ENCODE measurements at places on chromosomes 2 and 18.

- DNase-seq: no peak
Observed at GRCh38 chr2:120593921-120594686, 141.6 kb upstream of the GLI2 start.

- no peak for DNase-seq
Observed at GRCh38 chr2:172698041-172698863, 37.4 kb upstream of the RAPGEF4 start.

DNA sequence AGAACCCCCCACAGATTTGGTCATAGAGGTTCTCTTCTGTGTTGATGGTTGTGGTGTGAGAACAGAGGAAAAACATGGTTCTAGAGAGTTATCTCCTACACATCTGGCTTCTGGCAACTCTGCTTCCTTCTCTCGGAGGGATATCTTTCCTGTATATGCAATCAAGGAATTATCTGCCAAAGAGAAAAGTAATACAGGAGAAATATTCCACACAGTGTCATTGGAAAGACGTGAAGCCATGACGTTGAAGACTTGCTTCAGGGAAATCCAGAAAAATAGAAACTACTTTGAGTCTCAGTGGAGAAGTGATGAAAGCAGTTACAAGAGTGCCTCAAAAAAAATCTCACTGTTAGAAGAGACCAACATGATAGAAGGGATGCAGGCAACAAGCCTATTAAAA, 78.5 kb downstream of the RAB31 start:
- no peak for DNase-seq

GRCh38 chr2:3207091-3207491, 170.5 kb downstream of the EIPR1 start:
- no peak for DNase-seq

DNA sequence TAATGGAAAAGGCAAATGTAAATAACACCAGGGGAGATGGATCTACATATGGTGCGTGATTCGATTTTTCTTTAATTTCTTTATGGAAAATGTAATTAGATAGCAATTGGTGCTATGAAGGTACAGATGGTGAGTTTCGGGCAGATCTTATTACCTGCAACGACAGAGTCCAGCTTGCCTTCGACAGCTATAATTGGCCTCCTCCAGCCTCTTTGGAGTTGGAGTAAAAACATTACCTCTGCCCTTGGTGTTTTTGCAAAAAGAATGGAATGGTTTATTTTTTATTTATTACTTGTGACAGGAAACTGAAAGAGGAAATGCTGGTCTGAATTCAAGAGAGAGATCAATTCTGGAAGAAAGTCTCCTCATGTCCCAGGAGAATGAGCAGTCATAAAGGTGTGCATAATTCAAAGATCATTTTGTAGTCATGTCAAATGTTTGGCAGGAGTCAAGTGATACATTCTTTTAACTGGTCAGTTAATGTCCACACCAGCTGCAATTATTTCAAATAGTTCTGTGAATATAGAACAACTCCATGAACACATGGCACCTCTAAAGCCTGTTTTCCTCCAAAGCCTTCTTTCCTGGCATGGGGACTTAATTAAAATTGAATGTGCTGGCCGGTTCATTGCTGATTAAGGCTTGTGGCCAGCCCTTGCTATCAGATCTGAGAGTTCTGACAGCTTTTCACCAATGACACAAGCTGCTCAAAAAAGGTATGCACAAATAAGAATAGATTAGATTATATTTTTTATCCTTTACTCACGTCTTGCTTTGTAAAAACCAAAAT, 46.9 kb upstream of the KCNH7 start:
- no peak for DNase-seq

GRCh38 chr2:134737671-134738070, 18.9 kb upstream of the TMEM163 start:
- no peak for DNase-seq

DNA sequence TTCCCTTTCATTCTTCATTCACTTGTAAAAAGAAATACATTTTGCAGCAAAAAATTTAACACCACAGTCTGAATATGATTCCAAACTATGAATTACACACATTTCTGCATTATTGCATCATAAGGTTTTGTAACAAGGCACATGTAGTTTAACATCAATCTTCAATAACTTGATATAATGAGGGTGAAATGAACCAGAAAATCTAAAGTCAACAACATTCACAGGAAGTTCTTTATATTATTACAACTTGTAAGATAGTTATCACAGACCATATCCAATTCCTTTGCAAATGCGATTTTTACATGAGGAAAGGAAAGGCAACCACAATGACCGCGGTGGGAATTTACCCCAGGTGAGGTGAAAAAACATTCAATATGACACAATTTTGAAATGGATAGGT, 213.3 kb downstream of the NAPG start:
- DNase-seq: no peak

GRCh38 chr18:28963481-28963880, 786.6 kb upstream of the CDH2 start:
- DNase-seq: no peak

GRCh38 chr2:238691596-238692491, 156.0 kb upstream of the TWIST2 start:
- no peak for DNase-seq

GRCh38 chr2:108935271-108935741, 53.7 kb downstream of the EDAR start:
- peak; percentile 45 for DNase-seq

DNA sequence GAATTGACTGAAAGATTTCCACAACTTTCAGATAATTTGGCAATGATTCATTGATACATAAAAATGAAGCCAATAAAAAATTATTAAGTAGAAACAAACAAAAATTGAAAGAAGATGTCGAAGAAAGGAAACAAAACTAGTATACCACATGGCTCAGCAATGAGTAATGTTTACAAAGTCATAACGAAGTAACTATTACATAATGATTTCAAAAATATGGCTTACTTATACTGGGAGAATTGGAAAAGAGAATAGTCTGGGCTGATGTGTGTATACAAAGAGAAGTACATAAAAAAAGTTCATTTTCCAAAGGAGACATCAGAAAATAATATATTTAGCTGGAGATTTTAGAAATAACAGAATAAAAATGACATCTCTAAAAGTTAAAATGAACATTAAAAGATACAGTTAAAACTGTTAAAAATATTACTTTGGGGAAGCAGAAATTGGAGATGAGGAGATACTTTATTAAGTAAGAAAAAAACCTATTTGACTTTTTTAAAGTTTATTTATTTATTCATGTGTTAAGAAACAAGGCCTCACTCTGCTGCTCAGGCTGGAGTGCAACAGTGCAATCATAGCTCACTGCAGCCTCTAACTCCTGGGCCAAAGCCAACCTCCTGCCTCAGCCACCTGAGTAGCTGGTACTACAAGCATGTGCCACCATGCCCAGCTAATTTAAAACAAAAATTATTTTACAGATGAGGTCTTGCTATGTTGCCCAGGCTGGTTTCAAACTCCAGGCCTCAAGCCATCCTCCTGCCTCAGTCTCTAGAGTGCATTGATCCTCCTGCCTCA, 409.7 kb upstream of the PIK3C3 start:
- DNase-seq: no peak

DNA sequence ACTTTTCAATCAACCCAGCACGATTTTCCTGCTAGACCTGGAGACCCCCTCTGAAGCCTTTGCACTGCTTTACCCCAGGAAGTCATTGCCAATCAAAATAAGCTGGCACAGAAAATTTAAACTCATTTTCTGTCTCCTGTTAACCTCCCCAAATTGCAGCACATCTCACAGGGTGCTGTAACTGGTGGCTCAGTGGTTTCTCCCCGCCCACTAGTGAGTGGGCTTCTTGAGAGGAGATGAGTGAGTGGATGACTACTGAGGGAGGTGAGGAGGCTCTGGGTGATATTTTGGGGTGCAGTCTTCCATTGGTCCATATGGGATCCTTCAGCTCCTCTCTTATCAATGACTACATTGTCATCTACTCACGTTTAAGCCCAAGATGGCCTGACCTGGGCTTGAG, 239.8 kb upstream of the HS6ST1 start:
- DNase-seq: no peak

DNA sequence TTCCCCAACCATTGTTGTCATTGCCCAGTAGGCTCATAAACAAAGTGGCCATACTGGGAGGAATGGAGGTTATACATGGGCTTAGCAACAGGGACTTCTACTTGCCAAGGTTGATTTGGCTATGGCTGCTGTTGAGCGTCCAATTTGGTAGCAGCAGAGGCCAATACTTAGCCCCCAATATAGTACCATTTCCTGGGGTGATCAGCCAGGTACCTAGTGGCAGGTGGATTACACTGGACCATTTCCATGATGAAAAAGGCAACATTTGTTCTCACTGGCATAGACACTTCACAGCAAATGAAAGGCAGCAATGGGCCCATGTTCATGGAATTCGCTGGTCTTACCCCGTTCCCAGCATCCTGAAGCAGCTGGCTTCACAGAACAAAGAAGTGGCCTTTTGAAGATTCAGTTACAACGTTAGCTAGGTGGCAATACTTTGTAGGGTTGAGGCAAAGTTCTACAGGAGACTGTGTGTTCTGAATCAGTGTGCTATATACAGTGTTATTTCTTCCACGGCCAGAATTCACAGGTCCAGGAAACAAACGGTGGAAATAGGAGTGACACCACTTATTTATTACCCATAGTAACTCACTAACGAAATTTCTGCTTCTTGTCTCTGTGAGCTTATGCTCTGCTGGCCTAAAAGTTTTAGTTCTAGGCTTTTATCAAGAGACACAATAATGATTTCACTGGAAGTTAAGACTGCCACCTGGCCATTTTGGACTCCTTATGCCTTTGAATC, 37.5 kb downstream of the FBXO11 start:
- DNase-seq: no peak

GRCh38 chr2:141264848-141265247, 866.0 kb downstream of the LRP1B start:
- no peak for DNase-seq

- no peak for DNase-seq
Observed at GRCh38 chr2:20934236-20934635, 109.6 kb downstream of the APOB start.

DNA sequence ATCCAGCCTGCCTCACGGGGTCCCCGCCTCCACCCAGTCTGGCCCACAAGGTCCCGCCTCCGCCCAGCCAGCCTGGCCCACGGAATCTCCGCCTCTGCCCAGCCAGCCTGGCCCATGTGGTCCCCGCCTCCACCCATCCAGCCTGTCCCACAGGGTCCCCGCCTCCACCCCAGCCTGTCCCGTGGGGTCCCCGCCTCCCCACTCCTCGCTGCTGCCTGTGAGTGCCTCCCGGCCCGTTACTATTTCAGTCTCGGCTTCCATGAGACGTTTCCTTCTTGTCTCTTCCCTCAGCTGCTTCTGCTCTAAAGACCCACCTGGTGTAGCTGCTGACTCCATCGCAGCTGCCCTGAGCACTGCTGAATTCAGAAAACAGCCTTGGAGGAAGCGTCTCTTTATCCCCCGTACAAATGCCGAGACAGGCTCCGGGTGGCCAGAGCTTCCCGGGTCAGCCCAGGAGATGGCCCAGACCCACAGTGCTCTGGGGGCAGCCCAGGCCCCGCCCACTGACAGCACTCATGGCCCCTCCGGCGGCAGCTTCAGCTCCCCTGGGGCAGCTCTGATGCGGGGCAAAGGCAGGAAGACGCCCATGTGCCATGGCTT, 69.8 kb downstream of the NFATC1 start:
- no peak for DNase-seq

- DNase-seq: no peak
Observed at GRCh38 chr2:53512071-53512826, 255.4 kb upstream of the CHAC2 start.

DNA sequence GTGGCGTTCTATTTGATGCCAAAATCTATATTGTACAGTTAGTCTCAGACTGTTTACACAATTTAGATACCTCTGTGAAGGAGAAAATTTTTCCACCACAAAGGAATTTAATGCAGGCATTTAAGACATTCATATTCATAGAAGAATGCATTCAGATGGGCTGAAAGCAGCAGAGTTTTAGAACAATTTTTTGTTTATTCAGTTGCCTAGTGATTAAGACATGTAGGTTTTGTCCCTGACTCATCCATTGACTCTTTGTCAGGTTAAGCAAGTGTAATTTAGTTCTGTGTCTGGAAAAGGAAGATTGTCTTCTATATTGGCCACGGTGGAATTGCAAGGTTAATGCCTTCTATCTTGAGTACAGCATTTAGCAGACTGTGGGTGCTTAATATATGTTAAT, 515.0 kb downstream of the PARD3B start:
- no peak for DNase-seq

DNA sequence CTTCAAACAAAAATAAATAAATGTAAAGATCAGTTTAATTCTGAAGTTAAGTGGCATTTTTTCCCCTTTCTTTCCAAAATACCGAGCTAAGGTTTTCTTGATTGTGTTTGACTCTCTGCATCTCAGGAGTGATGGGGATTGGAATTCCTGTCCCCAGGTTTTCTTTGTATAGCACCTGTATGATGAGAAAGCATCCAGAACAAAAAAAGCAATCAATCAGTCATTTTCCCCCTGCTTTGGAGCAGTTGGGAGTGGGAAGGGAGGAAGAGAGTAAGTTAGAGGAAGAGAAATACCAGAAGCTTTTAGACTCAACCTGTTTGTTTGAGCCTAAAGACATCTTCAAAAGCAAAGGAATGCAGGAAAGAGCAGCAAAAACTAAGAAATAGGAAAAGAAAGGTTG, 88.5 kb downstream of the RIF1 start:
- DNase-seq: no peak

GRCh38 chr18:55732227-55733106, 144.5 kb upstream of the TCF4 start:
- DNase-seq: no peak

- no peak for DNase-seq
Observed at GRCh38 chr2:108449410-108450130, 564 bp downstream of the GCC2 start.
